HT-29 (cell line): ENCODE measurements at places on chromosomes 2 and 18. TPM values are rescaled to one million over a fixed set of nuclear protein-coding genes. Genes with fewer than 3 reads are reported as not detected.
A peak's percentile ranks its signal among the peaks of the same experiment; 100 is the strongest.

ARHGAP25 gene
- total RNA-seq = not detected in 2 replicates

PID1 gene
- not detected in 2 replicates for total RNA-seq

CRYGC gene
- total RNA-seq = not detected in 2 replicates

PSMA8 gene
- total RNA-seq = not detected in 2 replicates

SULT1C4 gene
- total RNA-seq = not detected in 2 replicates

TMEM17 gene
- 0.56 and 1.7 TPM in 2 replicates for total RNA-seq

BCL11A gene
- not detected in 2 replicates for total RNA-seq

AKAIN1 gene
- not detected in 2 replicates for total RNA-seq

ZNF396 gene
- 0.03 TPM in 1 of 2 replicates, not detected in the other for total RNA-seq

ABCG8 gene
- total RNA-seq = not detected in 2 replicates

SOWAHC gene
- total RNA-seq = 51.6 and 56.5 TPM in 2 replicates

SP100 gene
- 23.6 and 28.4 TPM in 2 replicates for total RNA-seq

MC4R gene
- total RNA-seq = not detected in 2 replicates

FBXO15 gene
- total RNA-seq = not detected in 2 replicates

ANKRD44 gene
- 1.9 and 2.8 TPM in 2 replicates for total RNA-seq

DNA sequence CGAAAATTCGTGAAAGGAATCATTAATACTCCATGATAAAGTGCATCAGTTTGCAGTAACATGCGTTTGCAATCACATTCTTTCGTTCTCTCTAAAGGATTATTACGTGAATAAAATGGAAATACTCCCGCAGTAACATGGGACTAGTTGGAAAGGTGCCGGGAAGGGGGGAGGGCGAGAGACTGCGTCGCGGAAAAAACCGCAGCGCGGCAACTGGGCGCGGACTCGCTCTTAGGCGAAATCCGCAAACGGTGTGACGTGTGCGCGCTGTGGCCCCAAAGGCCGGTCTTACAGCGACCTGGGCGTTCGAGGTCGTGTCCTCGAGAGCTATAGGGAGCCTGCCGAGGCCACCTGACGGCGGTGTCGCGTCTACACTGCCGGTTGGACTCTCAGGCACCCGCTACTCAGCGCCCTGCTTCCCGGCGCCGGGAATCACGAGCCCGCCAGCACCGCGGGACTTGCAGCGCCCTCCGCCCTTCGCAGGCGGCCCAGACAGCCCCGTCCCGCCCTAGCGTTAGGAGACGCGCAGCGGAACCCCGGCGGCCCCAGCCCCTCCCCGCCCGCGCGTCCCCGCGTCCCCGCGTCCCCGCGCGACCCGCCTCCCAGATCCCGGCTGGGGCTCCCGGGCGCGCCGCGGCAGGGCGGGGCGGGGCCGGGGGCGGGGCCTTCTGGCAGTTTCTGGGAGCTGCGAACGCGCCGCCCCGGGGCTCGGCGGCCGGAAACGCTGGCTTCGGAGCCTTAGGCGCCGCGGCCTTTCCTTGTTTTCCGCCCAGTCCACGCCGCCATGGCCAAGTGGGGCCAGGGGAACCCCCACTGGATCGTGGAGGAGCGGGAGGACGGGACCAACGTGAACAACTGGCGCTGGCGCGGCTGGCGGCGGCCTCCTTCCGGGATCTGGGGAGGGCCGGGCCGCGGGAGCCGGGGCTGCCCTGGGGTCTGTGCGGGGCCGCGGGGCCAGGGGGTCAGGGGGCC, 15.1 kb downstream of the C2orf74 start:
- peak; percentile 94 for DNase-seq

DNA sequence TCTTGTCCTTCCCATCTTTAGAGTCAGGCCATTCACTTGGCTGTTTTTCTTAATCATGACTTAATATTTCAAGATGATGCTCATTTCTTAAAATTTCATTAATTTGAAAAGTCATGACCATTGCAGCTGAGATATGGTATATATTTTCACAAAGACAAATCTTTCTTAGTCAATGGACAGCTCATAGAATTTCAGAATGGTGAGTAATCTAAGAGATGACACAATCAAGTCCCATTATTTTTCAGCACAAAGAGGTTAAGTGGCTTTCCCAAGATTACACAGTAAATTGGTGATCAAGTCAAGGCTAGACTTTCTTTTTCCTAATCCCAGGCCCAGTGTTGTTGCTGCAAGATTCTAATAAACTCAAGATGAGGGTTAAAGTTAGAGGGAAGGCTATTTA, 34.4 kb upstream of the NT5C1B start:
- DNase-seq = no peak

DNA sequence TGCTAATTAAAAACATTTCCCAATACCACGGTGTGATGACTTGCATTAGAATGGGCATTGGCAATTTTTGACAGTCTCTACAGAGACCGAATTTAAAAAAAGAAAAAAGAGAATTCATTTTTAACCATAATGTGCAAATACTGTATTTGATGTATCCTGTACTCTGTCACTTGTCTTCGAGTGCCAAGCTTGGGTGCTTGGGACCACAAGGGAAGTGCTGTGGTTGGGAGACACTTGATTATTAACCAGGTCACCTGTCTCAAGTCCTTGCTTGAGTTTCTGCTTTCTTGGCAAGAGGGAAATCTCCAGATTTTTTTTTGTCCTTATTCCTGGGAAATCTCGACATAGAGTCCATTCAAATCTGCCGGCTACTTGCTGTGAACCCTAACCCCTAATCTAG, 209.0 kb downstream of the MC4R start:
- DNase-seq = no peak

DNA sequence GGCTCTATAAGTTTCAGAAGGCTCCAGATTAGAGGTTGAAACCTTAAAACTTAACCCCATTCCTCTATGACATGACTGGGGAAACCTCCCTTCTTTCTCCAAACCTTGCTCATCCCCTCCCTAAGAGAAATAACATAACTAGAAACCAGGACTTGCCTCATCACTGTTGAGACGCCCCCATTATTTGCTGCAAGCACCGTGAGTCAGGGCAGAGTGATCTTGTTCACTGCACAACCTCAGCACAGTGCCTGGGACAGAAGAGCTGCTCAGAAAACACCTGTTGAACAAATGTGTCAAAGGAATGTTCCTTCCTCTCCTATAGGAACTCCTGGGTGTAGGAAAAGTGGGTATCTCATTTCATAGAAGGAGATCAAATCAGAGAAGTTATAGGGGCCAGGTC, 132.7 kb upstream of the CTAGE1 start:
- DNase-seq = no peak

DNA sequence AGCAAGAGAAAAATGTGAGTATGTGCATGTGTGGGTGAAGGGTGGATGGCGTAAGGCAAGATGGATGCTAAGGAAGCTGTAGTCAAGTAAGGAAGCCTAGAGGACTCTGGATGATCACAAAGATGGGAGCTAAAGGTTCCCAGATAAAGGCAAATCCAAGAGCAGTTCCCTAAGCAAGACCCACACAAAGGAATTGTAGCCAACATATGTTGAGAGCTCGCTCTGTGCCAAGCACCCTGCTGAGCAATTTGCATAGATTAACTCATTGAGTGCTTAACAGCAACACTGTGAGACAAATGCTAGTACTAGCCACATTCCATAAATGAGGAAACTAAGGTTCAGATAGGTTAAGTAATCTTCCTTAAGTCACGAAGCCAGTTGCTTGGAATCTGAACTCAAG, 132.6 kb downstream of the C1D start:
- no peak for DNase-seq

- DNase-seq = no peak
Observed at GRCh38 chr18:24228667-24229041, 89.8 kb downstream of the CABYR start.

DNA sequence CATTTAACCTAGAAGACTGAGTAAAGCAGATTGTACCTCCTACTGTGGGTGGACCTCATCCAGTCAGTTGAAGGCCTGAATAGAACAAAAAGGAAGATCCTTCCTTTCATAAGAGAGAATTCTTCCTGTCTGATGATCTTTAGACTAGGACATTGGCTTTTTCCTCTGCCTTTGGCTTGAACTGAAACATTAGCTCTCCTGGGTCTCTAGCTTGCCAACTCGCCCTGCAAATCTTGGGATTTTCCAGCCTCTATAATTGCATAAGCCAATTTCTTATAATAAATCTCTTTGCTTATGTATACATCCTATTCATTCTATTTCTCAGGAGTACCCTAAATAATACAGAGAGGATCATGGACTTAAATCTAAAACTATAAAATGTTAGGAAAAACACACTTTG, 6.2 kb upstream of the KDSR start:
- no peak for DNase-seq

- no peak for DNase-seq
Observed at GRCh38 chr18:59050661-59051057, 89.0 kb upstream of the SEC11C start.

GRCh38 chr2:205024822-205025518, 479.7 kb downstream of the PARD3B start:
- no peak for DNase-seq

DNA sequence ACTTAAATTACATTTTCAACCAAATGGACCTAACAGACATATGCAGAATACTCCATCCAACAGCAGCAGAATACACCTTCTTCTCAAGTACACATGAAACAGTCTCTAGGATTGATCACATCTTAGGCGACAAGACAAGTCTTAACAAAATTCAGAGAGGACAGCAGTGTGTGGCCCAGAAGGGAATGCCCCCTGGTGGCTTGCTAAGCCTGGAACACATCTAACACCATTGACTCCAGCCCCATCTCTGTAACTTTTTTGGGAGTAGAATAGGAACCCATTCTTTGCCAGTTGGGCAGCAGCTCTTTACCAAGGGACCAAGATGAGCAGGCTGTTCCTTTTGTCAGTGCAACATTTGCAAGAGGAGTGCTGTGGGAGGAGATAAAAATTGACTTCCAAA, 249.9 kb downstream of the PLCL1 start:
- DNase-seq = peak; percentile 17

DNA sequence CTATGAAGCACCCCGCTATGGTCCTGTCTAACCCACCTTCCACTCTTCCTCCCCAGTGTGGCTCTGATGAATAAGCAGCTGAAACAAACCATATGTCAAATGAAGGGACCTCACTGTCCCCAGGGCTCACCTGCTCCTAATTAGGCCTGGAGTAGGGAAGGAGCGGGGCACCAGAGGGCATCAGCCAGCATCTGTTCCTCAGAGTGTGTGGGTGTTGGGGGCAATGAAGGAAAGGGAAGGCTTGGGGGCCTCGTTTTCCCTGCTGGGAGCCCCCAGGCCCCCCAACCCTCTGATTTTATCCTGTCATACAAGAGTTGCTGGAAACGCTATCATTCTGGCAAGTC, 274.7 kb downstream of the HAUS1 start:
- DNase-seq = no peak

- DNase-seq = no peak
Observed at GRCh38 chr2:120559401-120559800, 176.3 kb upstream of the GLI2 start.

DNA sequence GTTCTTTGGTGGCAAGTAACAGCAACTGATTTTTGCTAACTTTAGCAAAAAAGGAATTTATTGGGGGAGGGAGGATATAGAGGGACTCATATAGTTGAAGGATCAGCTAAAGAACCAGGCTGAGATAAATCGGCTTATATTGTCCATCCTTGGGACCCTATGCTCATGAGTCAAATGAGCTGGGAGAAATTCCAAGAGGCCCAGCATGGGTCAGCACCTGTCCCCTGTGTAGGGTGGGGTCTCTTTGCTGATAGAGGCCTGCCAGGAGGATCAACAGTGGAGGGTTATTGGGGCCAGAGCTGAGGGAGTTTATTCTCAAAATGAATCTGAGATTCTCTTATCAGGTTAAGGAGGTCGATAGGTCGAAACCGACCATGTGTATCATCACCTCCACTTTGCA, 97.2 kb downstream of the VAPA start:
- DNase-seq = no peak

GRCh38 chr18:55838841-55839240, 250.8 kb upstream of the TCF4 start:
- DNase-seq = no peak

GRCh38 chr18:70322928-70323327, 34.1 kb downstream of the SOCS6 start:
- DNase-seq = no peak

GRCh38 chr2:6965071-6965795, 48.0 kb downstream of the RNF144A start:
- DNase-seq = no peak

DNA sequence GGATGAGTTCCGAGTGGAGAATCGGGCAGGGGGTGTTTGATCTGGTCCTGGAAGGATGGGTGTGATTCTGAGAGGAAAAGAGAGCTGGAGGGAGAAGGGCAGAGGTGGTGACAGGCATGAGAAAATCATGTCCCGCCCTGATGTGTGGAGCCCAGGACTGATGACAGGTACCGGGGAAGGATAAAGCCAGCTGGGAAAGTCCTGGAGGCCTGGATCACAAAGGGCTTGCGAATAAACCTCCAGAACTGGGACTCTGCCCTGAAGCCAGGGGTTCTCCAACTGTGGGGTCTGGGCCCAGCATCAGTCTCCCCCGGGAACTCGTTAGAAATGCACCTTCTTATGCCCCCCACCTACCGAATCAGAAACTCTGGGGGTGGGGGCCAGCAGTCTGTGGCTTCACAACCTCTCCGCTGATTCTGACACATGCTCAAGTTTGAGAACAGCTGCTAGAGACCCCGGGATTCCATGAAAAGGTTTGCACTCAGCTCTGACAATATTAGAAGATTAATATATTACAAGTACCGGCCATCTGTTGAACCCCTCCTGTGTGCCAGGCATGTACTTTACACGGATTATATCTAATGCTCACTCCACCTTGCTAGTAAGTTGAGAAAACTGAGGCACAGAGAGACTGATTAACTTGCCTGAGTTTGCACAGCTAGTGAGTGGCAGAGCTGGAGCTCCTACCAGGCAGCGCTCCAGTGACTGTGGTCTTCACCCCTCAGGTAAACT, 8.0 kb downstream of the TNFRSF11A start:
- DNase-seq = no peak

DNA sequence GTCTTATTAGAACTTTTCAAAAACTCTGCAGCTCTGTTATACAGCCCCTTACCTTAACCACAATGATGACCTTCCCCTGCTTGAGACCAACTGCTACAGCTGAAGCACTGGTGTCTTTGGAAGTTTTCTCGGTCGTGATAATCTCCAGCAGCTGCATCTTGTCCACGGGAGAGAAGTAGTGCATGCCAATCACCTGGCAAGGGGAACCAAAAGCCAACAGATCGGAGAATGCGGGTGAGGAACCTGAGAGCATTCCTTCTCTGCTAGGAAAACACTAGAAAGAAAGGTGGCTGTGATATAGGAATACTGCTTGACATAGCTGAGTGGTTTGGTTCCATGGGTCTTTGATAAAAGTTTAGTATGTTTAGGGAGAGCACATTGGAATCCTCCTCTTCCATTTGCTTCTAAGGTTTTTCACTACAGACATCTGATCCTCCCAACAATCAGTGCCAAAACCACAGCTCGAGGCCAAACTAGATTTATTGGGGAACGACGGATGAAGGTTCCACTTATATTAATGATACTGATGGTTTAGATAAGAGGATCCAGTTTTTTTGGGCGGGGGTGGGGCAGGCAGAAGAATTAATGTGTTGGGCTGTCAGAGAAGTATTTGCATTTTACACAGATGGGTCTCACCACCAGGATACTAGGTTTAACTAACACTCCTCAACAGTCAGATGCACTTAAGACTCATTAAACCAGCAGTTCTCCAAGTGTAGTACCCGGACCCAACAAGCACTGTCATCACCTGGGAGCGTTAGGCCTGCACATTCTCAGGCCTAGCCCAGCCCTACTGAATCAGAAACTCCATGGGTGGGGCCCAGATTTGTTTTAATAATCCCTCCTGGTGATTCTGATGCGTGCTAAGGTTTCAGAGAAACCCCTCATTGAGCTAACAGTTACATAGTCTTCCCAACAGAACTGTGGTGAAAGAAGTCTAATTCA, 22.4 kb downstream of the GAREM2 start:
- no peak for DNase-seq

- peak; percentile 74 for DNase-seq
Observed at GRCh38 chr2:54549917-54550518, 93.9 kb downstream of the SPTBN1 start.
